ENCODE measurements at places on chromosomes 16 and 17.

GRCh38 chr17:77116371-77116860 is 24.4 kb upstream of the SEC14L1 start:
- no peak for DNase-seq

DNA sequence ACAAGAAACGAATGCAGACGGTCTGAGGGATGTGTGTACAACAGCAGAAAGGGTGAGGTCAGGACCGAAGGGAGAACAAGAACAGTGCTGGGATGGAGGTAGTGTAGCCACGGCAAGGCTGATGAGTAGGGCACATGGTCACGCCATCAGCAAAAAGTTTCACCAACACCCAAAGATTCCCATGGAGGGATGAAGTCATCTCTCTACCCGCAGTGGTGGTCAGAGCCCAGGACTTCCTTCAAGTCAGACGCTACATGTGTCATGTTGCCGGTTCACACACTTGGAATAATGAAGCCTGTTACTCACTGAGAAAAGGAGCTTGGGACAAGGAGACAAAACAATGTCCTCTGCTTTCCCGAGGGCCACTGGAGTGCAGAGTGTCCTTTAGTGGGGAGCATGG is 79.7 kb downstream of the SALL1 start:
- no peak for DNase-seq

- DNase-seq: no peak
These were observed 12.7 kb upstream of the APPBP2 start for GRCh38 chr17:60538726-60539125.

- no peak for DNase-seq
These were observed 467.8 kb downstream of the SLC39A11 start for GRCh38 chr17:72624652-72625051.

GRCh38 chr17:39653316-39653661 is 11.9 kb upstream of the TCAP start:
- DNase-seq: no peak
